Astrocyte (in vitro differentiated cells and primary cell): ENCODE measurements at places on chromosomes 6 and 20. TPM values are rescaled to one million over a fixed set of nuclear protein-coding genes. Genes with fewer than 3 reads are reported as not detected.

IP6K3 gene
- 4.5 and 4.6 TPM in 2 replicates for total RNA-seq

GRM1 gene
- 0.05 and 0.07 TPM in 2 replicates for total RNA-seq

CTCFL gene
- not detected in 2 replicates for total RNA-seq

OLIG3 gene
- total RNA-seq = 0.14 TPM in 1 of 2 replicates, not detected in the other

TP53TG5 gene
- not detected in 2 replicates for total RNA-seq

GRCh38 chr6:148890652-148891404 is 144.0 kb downstream of the UST start:
- H3K4me3 ChIP-seq = no peak overlapping the region
- H3K4me1 ChIP-seq = peaks cover 7% of the 10 kb centered on the region
- no peak overlapping the region for H3K27ac ChIP-seq
- H3K27me3 ChIP-seq = no peaks in the 10 kb centered on the region

GRCh38 chr6:109714166-109714565 is 23.1 kb downstream of the FIG4 start:
- no peak for DNase-seq
- H3K4me1 ChIP-seq = no peaks in the 10 kb centered on the region
- H3K27me3 ChIP-seq = no peaks in the 10 kb centered on the region
- no peak overlapping the region for H3K27ac ChIP-seq
- H3K4me3 ChIP-seq = no peak overlapping the region

GRCh38 chr6:20416567-20417345 is 15.1 kb downstream of the E2F3 start:
- no peak for DNase-seq
- no peaks in the 10 kb centered on the region for H3K36me3 ChIP-seq
- H3K4me1 ChIP-seq = peaks cover 5% of the 10 kb centered on the region
- no peak overlapping the region for H3K4me3 ChIP-seq
- no peak overlapping the region for H3K27ac ChIP-seq

GRCh38 chr20:57988422-57988821 is 240.0 kb downstream of the ANKRD60 start:
- no peaks in the 10 kb centered on the region for H3K27me3 ChIP-seq
- H3K4me3 ChIP-seq = no peak overlapping the region
- H3K27ac ChIP-seq = no peak overlapping the region
- no peak for DNase-seq

- H3K4me1 ChIP-seq = no peaks in the 10 kb centered on the region
- no peaks in the 10 kb centered on the region for H3K36me3 ChIP-seq
- peak; percentile 51 for DNase-seq
- no peaks in the 10 kb centered on the region for H3K27me3 ChIP-seq
These were observed 654.0 kb downstream of the COL12A1 start for GRCh38 chr6:74551896-74552295.

DNA sequence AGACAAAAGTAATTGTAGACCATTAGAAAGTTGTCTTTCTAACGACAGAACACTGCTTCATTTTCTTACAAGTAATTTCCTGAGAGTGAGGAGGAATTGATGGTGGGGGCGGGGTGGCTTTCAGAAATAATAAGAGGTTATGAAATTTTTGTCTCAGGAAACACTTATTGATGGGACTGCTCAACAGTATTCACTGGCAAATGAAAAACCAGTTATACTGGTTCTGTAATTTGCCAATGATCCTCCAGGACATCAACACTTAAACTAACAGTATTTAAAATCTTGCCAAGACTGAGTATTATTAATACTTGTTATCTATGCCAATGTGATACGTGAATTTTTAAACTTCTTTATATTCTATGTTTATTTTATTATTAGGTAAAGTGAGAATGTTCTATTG is 41.8 kb upstream of the FUT9 start:
- H3K4me1 ChIP-seq = no peaks in the 10 kb centered on the region
- H3K27me3 ChIP-seq = no peaks in the 10 kb centered on the region
- no peaks in the 10 kb centered on the region for H3K36me3 ChIP-seq
- H3K27ac ChIP-seq = no peak overlapping the region
- H3K4me3 ChIP-seq = no peak overlapping the region
- no peak for DNase-seq

DNA sequence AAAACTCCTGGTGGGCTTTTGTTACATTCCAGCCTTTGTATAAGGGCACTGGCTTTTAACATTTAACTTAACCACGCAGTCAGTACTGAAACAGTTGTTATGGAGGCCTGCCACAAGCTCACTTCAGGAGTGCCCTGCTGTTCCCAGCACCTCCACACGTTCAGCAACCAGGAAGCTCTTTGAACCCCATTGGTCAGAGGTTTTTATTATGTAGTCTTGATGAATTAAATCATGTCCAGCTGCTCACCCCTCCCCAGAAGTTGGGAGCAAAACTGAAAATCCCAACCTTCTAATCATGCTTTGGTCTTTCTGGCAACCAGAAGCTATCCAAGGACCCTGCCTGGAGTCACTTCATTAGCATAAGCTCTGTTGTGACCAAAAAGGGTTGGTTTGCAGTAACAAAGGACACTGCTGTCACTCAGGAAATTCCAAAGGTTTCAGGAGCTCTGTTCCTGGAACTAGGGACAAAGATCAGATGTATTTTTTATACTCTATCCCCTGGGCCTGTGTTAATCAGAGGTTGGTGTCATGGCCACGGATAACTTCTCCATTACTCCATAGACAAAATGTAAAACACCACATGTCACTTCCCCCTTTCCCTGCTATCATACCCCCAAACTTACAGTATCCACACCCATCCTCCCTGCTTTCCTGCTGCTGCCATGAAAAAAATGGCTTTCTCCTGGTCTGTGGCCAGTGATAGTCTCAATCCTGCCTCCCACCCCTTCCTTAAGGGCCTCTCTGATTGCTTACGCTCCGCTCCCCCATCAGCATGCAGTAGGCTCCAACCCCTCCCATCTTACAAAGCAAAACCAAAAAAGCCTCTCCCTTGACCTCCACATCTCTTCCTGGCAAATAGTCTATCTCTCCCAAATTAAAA is 3.1 kb downstream of the ARMC12 start:
- no peak overlapping the region for H3K27ac ChIP-seq
- no peaks in the 10 kb centered on the region for H3K36me3 ChIP-seq
- H3K4me1 ChIP-seq = no peaks in the 10 kb centered on the region
- no peak overlapping the region for H3K4me3 ChIP-seq

DNA sequence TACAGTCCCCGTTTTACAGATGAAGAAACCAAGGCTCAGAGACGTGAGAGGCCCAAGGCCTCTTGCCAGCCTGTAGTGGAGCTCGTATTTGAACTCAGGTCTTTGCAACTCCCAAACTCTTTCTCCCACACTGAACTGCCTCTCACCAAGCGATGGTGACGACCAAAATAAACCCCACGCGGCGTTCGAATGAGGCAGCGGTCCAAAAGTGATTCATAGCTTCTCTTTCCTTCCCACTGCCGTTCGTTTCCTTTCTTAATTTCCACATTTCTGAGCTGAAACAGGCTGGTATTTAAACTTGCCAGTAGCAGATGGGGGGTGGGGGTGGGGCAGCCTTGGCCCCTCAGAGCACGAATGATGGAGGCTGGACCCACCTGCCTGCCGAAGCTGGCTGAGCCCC is 252.9 kb upstream of the KCNG1 start:
- H3K27ac ChIP-seq = no peak overlapping the region
- no peak overlapping the region for H3K4me3 ChIP-seq
- peaks cover 6% of the 10 kb centered on the region for H3K4me1 ChIP-seq
- no peaks in the 10 kb centered on the region for H3K36me3 ChIP-seq
- peak; percentile 28 for DNase-seq
